Osteocyte (in vitro differentiated cells): ENCODE measurements at places on chromosomes 3 and 15. TPM values are rescaled to one million over a fixed set of nuclear protein-coding genes. Genes with fewer than 3 reads are reported as not detected.
A peak's percentile ranks its signal among the peaks of the same experiment; 100 is the strongest.

The CD200R1 gene
- not detected in 2 replicates for total RNA-seq

The REC114 gene
- total RNA-seq: not detected in 2 replicates

DNA sequence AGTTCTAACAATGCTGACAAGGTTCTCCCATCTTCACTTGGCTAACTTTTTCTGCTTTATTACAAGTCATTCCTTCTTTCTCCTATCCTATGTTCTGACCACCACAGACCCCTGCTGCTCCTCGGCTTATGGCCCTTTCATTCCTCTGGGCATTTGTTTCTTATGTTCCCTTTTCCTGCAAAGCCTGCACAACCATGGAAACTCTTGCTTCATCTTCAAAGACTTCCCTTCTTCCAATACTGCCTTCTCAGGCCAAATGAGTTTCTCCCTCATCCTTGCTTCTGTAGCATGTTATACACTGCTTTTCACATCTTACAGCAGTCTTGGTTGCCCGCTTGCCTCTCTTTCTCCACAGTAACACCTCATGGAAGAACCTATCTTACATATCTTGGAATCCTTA lies 17.9 kb upstream of the ATOSA start:
- no peak for DNase-seq
- no peak overlapping the region for H3K4me3 ChIP-seq
- H3K36me3 ChIP-seq: no peaks in the 10 kb centered on the region
- H3K27ac ChIP-seq: no peak overlapping the region
- H3K4me1 ChIP-seq: no peaks in the 10 kb centered on the region

DNA sequence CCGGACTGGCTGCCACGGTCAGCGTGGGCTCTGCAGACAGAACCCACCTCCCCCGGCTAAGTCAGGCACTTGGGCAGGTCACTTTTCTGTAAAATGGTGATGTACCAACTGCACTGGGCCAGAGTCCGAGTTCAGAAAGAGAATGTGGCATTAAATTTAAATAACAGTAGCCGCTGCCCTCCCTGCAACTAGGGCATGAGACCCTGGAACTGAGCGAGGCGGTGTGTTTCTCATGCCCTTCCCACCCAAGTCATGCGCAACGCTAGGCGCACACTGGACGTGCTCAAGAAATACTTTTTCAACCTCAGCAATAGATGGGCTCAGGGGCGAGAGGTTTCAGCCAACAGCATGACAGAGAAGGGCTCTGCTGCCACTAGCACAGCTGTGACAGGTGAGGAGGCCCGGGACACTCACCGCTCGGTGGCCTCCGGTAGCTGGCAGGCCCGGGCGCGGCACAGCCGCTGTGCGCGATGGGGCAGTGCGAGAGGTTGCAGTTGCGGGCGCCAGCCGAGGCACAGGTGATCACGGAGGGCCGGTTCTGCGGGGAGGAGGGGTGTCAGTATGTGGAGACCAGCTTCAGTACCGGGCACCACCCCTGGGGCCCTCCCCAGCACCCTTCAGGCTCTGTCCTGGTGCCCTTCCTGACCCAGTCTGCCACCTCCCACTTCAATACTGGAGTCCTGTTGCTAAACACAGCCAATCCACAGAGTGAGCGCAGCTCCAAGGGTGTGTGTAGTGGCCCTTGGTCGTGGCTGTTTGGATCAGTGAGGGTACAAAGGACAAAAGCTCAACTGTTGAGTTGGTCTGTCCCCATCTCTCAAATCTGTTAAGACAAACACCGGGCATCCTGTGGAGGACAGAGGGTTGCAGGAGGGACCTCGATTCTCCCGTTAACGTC lies 84.5 kb downstream of the VGLL4 start:
- peaks cover 72% of the 10 kb centered on the region for H3K4me1 ChIP-seq
- peaks cover 46% of the 10 kb centered on the region for H3K36me3 ChIP-seq
- no peak for DNase-seq
- no peak overlapping the region for H3K4me3 ChIP-seq
- H3K27ac ChIP-seq: peak overlapping the region; percentile 69
- H3K27me3 ChIP-seq: no peaks in the 10 kb centered on the region

The LHFPL4 gene
- total RNA-seq: not detected in 2 replicates

DNA sequence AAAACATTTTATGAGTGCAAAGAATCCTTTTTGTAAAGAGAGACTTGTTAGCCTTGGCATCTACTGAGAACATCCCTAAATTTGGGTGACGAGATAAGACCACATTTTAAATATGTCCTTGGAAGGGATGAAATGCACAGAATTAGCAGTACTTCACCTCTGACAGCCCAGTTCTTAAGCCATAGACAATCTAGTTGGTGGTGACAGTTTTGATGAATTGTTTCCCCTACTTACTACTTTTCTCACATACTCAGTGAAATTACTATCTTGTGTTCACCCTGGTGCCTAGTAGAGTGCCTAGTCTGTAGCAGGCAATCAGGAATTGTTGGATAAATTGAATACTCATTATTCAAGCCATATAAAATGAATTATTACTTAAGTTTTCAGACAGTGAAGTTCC lies 3.4 kb downstream of the SCAANT1 start:
- H3K4me1 ChIP-seq: peaks cover 30% of the 10 kb centered on the region
- DNase-seq: no peak
- no peak overlapping the region for H3K27ac ChIP-seq

- H3K4me3 ChIP-seq: no peak overlapping the region
- peaks cover 3% of the 10 kb centered on the region for H3K27me3 ChIP-seq
- no peak overlapping the region for H3K27ac ChIP-seq
- no peaks in the 10 kb centered on the region for H3K4me1 ChIP-seq
These were observed 19.3 kb upstream of the LYSMD4 start for GRCh38 chr15:99752556-99752955.

- H3K27me3 ChIP-seq: no peaks in the 10 kb centered on the region
- no peak for DNase-seq
- H3K4me1 ChIP-seq: peaks cover 23% of the 10 kb centered on the region
- H3K36me3 ChIP-seq: peaks cover 4% of the 10 kb centered on the region
- H3K4me3 ChIP-seq: no peak overlapping the region
These were observed 30.9 kb downstream of the PIAS1 start for GRCh38 chr15:68085052-68085451.

The GJD2 gene
- not detected in 2 replicates for total RNA-seq

GRCh38 chr15:44695294-44695693 lies 15.8 kb downstream of the PATL2 start:
- H3K27ac ChIP-seq: no peak overlapping the region
- H3K4me3 ChIP-seq: no peak overlapping the region
- H3K4me1 ChIP-seq: no peaks in the 10 kb centered on the region
- peaks cover 64% of the 10 kb centered on the region for H3K27me3 ChIP-seq

DNA sequence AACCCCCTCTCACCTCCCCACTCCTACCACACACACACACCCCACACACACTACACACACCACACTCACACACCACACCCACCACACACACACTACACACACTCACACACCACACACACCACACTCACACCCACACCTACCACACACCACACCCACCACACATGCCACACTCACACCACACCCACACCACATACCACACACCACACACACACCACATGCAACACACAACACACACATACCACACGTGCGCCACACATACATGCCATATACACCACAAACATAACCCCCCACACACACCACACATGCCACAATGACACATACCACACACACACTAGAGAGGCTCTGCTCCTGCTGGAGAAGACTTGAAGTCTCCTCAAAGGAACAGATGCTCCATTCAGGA lies 5.9 kb upstream of the ITPKA start:
- no peak for DNase-seq
- H3K27ac ChIP-seq: no peak overlapping the region
- peaks cover 5% of the 10 kb centered on the region for H3K27me3 ChIP-seq
- H3K36me3 ChIP-seq: peaks cover 11% of the 10 kb centered on the region
- no peak overlapping the region for H3K4me3 ChIP-seq

GRCh38 chr3:162845918-162846317 lies 1349.3 kb downstream of the OTOL1 start:
- no peaks in the 10 kb centered on the region for H3K4me1 ChIP-seq
- H3K4me3 ChIP-seq: no peak overlapping the region
- H3K27ac ChIP-seq: no peak overlapping the region
- H3K36me3 ChIP-seq: no peaks in the 10 kb centered on the region
- no peak for DNase-seq

- no peak for DNase-seq
- no peak overlapping the region for H3K4me3 ChIP-seq
- peaks cover 24% of the 10 kb centered on the region for H3K27me3 ChIP-seq
- peaks cover 5% of the 10 kb centered on the region for H3K4me1 ChIP-seq
- H3K27ac ChIP-seq: no peak overlapping the region
These were observed 12.2 kb upstream of the APOD start for GRCh38 chr3:195595785-195596531.

GRCh38 chr3:65545429-65545828 lies 493.3 kb downstream of the MAGI1 start:
- no peak overlapping the region for H3K4me3 ChIP-seq
- no peaks in the 10 kb centered on the region for H3K36me3 ChIP-seq
- DNase-seq: no peak

The ZNF445 gene
- total RNA-seq: 26.1 and 28.2 TPM in 2 replicates

DNA sequence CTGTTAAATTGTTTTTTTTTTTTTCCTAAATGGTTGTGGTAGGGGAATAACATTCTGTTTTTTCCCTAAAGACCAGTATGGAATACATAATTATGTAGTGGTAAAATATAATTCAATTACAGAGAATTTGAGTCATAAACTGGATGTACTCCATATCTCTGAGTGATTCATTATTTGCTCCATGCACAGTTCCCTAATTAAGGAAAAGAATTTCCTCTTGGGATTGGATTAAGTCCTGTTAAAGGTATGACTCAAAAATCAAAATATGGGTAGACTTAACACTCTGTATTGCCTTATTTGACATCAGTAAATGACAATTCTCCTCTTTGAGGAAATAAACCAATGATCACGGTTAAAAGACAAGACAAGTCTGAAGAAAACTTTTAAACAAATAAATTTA lies 78.0 kb upstream of the KCNH8 start:
- no peaks in the 10 kb centered on the region for H3K36me3 ChIP-seq
- no peak overlapping the region for H3K27ac ChIP-seq
- H3K27me3 ChIP-seq: no peaks in the 10 kb centered on the region
- H3K4me3 ChIP-seq: no peak overlapping the region
- no peak for DNase-seq
- H3K4me1 ChIP-seq: no peaks in the 10 kb centered on the region

The TRIM69 gene
- 13.6 and 17.6 TPM in 2 replicates for total RNA-seq

The NEK10 gene
- total RNA-seq: 6.8 and 10.1 TPM in 2 replicates

DNA sequence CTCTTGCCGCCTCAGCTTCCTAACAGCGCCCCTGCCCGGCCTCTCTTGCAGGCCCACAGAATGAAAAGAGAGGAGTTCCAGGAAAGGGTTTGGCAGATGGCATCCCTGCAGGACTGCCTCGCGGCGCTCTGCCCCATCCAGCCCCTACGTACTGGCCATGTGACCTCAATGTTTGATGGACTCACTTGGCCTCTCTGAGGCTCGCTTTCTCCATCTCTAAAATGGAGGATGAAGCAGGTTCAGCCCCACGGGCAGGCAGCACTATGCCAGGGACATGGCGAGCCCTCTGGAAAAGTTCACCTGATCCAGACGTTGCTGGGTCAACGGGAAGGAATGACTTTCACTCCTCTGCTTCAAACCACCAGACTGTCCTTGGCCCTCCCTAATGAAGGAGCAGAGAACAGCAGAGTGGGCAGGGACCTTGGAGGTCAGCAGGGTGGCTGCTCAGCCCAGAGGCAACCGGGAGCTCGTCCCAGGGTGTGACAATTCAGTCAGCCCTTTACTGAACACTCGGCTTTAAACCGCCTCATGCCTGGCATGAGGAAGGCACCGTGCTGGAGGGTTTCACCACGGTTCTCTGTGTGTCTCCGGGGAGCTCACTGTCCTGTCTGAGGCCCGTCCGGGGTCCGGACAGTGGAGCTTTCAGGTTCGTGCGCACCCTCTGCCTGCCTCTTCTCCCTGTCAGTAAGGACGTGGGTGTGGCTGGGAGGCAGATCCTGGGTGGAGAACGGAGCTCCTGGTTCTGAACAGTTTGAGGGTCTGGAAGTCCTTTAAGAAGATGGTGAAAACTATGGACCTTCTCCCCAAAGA lies 101.3 kb downstream of the LINGO1 start:
- H3K27me3 ChIP-seq: no peaks in the 10 kb centered on the region
- peaks cover 4% of the 10 kb centered on the region for H3K36me3 ChIP-seq
- peaks cover 44% of the 10 kb centered on the region for H3K4me1 ChIP-seq
- H3K27ac ChIP-seq: no peak overlapping the region
- no peak overlapping the region for H3K4me3 ChIP-seq
- DNase-seq: no peak

The MYLK gene
- total RNA-seq: 24.3 and 30.7 TPM in 2 replicates

The GPR156 gene
- total RNA-seq: 0.24 and 0.48 TPM in 2 replicates

DNA sequence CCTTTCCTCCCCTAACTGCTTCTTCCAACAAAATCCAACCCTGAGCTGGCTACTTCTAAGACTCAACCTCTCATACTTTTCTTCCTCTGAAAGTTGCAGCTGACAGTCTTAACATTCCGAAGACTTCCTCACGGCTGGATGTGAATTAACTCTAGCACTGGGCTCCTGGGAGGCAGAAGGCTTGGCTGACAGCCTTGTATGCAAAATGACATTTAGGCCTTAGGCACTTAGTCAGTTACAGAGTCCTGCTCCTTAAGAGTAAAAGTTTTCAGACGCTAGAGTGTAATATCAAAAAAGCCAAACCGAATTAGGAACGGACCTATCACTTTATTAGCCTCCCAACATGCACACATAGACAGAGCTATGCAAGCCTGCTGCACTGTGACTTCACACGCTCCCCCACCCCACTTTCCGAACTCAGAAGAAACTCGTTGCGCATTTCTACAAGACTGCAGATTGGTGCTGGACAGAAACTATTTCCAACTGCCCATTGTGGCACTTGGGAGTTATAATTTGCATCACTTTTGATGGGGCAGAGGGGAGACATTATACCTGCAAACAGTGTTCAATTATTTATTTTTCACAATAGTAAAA lies 15.5 kb upstream of the ANXA2 start:
- peak overlapping the region; percentile 73 for H3K27ac ChIP-seq
- no peaks in the 10 kb centered on the region for H3K27me3 ChIP-seq
- peak overlapping the region; percentile 2 for H3K4me3 ChIP-seq
- H3K36me3 ChIP-seq: no peaks in the 10 kb centered on the region
- no peak for DNase-seq
- peaks cover 37% of the 10 kb centered on the region for H3K4me1 ChIP-seq

The CTXN2 gene
- total RNA-seq: not detected in 2 replicates

DNA sequence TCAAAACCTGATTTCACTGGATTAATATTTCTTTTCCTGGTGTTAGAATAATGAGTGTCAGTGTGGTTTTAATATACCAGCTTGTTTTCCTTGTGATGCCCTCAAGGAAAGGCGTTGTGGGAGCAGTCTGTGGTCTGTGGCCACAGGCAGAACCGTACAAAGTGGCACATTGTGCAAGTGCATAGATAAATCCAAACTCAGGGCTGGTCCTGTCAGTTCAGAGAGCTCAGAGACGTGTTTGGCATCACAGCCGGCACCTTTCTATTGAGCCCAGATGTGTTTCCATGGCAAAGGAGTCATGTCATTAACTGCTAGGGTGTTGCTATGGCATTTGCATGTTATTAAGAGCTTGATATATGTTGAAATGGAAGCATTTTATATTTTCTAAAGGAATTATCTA lies 289.9 kb upstream of the RASGRP1 start:
- no peak for DNase-seq
- H3K27me3 ChIP-seq: no peaks in the 10 kb centered on the region
- H3K36me3 ChIP-seq: no peaks in the 10 kb centered on the region
- H3K4me3 ChIP-seq: no peak overlapping the region
- no peak overlapping the region for H3K27ac ChIP-seq

- no peak for DNase-seq
- H3K36me3 ChIP-seq: no peaks in the 10 kb centered on the region
- H3K4me3 ChIP-seq: no peak overlapping the region
- H3K27me3 ChIP-seq: no peaks in the 10 kb centered on the region
- H3K27ac ChIP-seq: no peak overlapping the region
These were observed 967.6 kb downstream of the NAALADL2 start for GRCh38 chr3:175826759-175827158.

The LARP6 gene
- 119 and 123 TPM in 2 replicates for total RNA-seq
